Activated CD4-positive, alpha-beta T cell treated with anti-CD3 and anti-CD28 coated beads, Interleukin-2, amount 10 ng/mL, durations not matched to agents 7 days and 5 days (primary cell): ENCODE measurements at places on chromosomes 11 and 22. TPM values are rescaled to one million over a fixed set of nuclear protein-coding genes. Genes with fewer than 3 reads are reported as not detected.

- DNase-seq: peak; percentile 58
These were observed at the start of gene CD81 for GRCh38 chr11:2376751-2377451. TSS of gene CD81 (plus strand) at chr11:2377310. CDS start at chr11:2377550, 240 bp downstream.

GRCh38 chr22:22038178-22038880, 55.7 kb upstream of the TOP3B start:
- no peak for DNase-seq

DNA sequence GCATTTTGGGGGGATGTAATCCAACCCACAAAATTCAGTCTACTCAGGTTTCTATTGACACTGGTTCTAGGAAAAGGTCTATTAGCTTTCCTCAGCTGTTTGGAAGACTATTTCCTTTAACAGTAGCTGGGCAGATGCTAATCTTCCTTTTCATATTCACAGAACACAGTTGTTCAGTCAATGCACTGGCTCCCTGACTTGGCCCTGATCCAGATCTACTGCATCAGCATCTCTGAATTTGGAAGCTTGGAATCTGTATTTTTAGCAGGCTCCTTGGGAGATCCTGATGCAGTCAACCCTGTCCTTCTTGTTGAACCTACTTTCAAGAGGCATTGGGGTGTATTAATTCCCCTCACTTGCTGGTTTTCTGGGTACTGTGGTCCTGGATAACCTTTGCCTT, 6.3 kb downstream of the HTATIP2 start:
- no peak for DNase-seq

- DNase-seq: no peak
These were observed 154.4 kb upstream of the FAT3 start for GRCh38 chr11:92070026-92070889.

- DNase-seq: no peak
These were observed 78.0 kb downstream of the TSPAN18 start for GRCh38 chr11:44804449-44805437.

DNA sequence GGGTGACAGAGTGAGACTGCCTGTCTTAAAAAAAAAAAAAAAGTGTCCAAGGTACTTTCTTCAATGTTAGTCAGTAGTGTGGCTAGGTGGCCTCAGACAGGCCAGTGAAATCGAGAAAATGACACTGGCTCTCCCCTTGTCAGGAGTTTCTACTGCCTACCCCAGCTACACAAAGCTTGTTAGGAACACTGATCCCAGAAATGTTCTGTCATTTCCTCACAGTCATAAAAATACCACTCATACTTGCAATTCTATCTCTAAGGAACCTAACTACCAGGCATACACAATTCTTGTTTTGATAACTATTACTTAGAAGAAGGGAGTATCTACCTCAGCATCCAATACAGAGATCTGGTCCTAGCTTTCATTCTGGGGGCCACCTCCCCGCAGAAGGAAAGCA, 31.3 kb downstream of the ATP6V1E1 start:
- DNase-seq: no peak

GRCh38 chr11:122775675-122776271, 62.5 kb upstream of the CRTAM start:
- DNase-seq: no peak

DNA sequence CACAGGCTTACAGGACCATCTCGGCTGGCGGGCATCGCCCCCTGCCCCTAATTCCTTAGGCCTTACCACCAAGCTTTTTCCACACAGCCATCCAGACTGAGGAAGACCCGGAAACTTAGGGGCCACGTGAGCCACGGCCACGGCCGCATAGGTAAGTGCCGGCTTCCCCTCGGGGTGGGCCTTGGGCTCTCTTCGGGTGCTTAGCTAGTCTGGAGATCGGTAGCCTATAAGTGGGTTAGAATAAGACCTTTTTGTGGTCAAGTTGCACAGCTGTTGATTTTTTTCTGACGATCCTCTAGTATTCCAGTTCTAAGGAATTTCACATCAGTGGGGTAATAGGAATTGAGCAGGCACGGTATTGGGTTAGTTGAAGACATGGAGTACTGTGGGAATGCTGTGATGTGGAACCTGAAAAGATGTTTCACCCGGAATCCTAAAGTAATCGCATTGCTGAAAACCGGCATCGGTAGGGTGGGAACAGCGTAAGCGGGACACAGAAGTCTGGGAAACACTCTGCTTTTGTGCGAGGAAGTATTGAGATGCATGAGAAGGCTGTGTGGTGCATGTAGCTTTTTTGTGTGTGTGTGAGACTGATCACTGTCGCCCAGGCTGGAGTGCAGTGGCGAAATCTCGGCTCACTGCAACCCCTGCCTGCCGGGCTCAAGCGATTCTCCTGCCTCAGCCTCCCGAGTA, 669 bp downstream of the RPL27A start:
- peak; percentile 47 for DNase-seq

DNA sequence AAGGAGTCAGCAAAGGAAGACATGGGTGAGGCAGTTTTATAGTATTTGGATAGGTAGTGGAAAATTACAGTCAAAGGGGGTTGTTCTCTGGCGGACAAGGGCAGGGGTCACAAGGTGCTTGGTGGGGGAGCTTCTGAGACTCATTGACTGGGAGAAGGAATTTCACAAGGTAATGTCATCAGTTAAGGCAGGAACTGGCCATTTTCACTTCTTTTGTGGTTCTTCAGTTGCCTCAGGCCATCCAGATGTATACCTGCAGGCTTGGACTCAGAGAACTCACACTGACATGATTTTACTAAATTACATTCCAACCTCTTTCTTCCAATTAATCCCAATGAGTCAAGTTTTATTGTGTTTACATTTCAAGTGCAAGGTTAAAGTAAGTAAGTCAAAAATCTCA, 240.5 kb upstream of the API5 start:
- no peak for DNase-seq

DNA sequence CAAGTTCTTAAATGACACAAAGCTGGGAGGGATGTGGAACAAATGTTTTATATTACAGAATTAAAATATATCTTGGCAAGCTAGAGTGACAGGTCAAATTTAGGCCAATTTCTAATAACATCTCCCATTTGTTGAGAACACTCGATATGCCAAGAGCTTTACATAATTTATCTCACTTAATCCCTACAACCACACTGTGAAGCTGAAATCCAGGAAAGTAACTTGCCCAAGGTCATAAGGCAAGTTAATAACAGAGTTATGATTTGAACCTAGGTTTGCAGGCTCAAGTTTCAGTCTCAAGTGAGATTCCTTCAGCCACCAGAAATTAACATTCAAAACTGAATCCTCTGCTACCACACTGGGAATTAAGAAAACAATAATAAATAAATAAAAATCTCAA, 38.3 kb downstream of the RAB30 start:
- no peak for DNase-seq

DNA sequence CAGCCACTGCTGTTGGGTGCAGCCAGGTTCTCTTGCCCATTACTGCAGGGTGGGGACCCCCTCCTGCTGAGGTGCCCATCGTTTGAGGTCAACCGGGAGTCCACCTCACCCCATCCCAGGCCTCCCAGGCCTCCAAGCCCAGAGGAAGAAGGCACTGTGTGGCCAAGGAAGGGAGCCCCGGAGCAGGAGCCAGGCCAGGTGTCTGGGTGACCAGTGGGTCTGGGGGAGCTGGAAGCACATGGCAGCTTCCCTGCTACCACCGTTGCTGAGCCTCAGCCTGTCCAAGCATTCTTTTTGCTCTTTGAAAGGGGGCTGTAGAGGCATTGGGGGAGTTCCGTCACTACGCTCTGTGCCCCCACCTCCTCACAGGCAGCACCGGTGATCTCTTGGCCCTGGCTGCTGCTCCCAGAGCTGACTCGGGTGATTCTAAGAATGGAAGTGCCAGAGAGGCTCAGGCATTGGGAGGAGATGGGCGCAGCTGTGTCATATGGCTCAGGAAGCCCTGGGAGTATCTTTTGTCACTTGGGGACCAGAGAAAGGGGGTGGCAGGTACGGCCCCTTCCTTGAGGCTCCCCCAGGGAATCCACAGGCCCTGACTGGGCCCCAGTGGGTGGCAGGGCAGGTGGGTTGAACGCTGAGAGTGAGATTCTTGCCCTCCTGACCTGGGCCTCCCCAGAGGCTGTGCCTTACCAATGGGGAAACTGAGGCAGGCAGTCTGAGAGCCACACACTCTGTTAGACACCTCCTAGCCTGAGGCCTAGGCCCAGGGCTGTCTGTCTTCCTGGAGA, 1.9 kb downstream of the SEPTIN5 start:
- DNase-seq: no peak

DNA sequence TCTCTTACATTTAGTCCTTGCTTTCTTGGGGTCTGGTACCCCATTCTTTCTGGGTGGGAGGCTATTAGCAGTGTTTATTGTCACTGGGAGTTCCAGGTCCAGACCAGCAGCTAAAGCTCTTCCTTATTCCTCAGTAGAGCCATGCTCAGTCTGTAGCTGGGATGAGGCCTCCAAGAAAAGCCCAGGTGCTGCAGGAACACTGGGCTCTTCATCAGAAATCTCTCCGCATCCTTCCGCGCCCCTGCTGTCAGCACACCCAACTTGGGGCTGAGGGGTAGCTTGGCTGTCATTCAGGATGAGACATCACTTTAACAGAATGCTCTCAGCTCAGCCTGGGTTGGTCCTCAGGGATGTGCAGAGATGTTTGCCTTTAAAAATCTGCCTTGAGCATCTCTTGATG, 97.5 kb downstream of the GRAMD1B start:
- no peak for DNase-seq

DNA sequence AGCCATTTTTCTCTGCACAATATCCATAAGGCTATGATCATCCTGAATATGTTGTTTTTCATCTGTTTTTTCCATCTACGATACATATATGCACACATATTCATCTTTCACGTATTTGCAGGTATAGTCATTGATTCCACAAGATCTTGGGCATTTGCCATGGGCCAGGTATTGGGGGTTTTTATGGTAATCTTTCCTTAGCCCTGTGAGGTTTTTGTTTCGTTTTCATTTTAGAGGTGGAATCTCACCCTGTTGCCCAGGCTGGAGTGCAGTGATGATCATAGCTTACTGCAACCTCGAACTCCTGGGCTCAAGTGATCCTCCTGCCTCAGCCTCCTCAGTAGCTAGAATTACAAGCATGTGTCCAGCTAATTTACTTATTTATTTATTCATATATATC, 20.0 kb downstream of the CD6 start:
- no peak for DNase-seq

DNA sequence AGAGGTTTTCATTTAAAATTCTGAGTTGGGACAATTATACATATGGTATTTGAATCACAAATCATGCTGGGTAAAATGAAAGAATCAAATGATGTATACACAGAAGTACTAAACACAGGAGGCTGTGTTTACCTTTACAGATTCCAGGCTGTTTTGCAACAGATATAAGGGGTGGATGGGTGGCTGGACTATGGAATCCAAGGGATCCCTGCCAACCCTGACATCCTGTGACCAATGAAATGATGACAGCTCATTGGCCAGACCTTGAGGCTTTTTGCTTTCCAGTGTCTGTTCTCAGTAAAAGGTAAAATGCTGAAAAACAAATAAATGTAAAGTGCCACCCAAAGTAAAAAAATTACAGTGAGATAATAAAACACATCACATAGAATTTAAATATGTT, 3.3 kb upstream of the DDI1 start:
- no peak for DNase-seq

GRCh38 chr11:34639545-34639944, 18.7 kb downstream of the EHF start:
- no peak for DNase-seq

DNA sequence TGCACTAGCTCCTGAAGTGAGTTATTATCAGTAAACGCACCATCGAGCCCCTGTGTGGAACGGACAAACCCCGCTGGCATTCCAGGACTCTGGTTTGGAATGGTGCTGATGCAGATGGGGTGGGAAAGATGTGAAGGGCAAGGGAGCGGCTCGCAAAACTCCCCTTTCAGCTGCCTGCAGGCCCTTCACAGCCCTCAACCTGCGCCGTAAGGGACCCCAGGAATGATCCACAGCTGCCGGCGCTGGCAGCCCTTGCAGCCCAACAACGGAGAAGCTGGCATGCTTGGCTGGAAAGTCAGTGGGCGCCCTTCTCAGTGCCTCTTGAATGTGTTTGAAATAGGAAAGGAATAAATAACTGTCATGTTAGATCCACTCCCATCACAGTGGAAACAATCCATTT, 1445.5 kb downstream of the BRD1 start:
- DNase-seq: no peak

- DNase-seq: no peak
These were observed 20.8 kb downstream of the ZNF195 start for GRCh38 chr11:3357994-3358676.

Gene CHCHD10
- total RNA-seq: 55.4 TPM

Gene MAML2
- total RNA-seq: 23.4 TPM

Gene BIK
- 1.4 TPM for total RNA-seq

Gene CHADL
- 0.35 TPM for total RNA-seq
